NCI-H2107 (cell line): ENCODE measurements at places on chromosomes 7 and 10.

GRCh38 chr7:115533785-115534184 is 496.8 kb downstream of the TFEC start:
- no peak for DNase-seq

DNA sequence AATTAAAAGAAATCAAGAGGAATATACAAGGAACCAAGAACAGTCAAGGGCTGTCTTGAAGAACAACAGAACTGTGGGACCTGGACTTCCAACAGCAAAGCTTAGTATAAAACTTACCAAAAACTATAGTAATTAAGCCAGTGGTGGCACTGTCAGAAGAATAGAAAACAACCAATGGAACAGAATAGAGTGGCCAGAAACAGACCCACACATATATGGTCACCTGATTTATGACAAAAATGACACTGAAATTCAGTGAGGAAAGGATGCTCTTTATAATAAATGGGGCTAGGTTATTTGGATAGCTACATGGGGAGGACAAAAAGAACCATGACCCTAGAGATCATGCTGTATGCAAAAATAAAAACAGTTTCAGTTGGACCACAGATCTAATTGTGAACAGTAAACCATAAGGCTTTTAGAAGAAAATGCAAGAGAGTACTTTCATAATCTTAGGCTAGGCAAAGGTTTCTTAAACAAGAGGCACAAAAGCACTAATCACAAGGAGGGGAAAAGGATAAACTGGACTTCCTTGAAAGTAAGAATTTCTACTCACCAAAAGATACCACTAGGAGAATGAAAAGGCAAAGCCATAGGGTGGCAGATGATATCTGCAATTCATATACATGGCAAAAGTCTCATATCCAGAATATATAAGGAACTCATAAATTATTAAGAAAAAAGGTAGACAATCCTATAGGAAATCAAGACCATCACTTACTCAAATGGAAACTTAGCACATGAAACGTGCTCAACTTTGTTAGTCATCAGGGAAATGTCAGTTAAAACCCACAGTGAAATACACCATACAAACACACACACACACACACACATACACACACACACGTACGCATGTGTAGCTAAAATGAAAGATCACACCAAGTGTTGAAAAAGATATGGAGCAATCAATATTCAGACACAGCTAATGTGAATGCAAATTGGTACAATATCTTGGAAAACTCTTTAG is 20.8 kb downstream of the HYCC1 start:
- no peak for DNase-seq

- DNase-seq, result no peak
These were observed 120.9 kb downstream of the ICA1 start for GRCh38 chr7:8141070-8141469.

- DNase-seq, result no peak
These were observed 314.9 kb upstream of the SEMA3A start for GRCh38 chr7:84509522-84509921.

DNA sequence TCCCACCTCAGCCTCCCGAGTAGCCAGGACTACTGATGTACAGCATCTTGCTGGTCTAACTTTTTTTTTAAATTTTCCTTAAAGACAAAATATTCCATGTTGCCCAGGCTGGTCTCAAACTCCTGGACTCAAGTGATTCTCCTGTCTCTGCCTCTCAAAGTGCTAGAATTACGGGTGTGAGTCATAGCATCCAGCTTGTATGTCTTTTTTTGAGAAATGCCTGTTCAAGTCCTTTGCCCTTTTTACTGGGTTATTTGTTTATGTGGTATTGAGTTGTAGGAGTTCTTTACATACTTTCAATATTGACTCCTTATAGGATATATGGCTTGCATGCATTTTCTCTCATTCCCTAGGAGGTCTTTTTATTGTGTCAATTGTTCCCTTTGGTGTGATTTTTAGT is 486.4 kb downstream of the MAGI2 start:
- no peak for DNase-seq

DNA sequence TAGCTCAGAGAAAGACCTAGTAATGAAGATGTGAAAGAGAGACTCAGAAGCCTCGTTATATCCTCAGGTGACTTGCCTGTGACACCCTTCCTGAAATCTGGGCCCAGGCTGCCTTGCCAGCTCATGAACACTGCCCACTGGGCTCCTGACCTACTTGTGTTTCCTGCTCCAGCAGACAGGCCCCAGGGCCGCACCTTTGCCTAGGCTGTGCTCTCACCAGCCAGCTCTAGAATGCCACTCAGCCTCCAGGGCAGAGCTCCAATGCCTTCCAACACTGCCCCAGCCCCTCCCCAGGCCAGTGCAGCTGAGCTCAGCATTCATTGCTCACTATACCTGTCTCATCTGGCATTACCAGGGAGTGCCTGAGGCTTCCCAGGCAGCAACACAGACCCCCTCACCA is 94.3 kb downstream of the DLG5 start:
- no peak for DNase-seq

- no peak for DNase-seq
These were observed 1.0 kb upstream of the NRP1 start for GRCh38 chr10:33335551-33335800.

- DNase-seq, result no peak
These were observed 42.7 kb upstream of the ITGB8 start for GRCh38 chr7:20288036-20288435.

- DNase-seq, result no peak
These were observed 5.7 kb upstream of the ZNF503 start for GRCh38 chr10:75407224-75407712.

GRCh38 chr7:8937204-8937603 is 503.8 kb downstream of the NXPH1 start:
- no peak for DNase-seq

DNA sequence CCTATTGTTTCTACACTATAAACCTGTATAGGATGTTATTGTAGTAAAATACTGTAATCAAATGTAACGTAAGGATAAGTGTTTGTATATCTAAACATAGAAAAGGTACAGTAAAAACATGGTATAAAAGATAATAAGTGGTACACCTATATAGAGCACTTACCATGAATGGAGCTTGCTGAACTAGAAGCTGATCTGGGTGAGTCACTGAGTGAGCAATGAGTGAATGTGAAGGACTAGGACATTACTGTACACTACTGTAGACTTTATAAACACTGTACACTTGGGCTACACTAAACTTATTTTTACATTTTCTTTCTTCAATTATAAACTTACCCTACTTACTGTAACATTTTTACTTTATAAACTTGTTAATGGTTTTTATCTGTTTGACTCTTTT is 732.9 kb upstream of the LRRN3 start:
- DNase-seq, result no peak

DNA sequence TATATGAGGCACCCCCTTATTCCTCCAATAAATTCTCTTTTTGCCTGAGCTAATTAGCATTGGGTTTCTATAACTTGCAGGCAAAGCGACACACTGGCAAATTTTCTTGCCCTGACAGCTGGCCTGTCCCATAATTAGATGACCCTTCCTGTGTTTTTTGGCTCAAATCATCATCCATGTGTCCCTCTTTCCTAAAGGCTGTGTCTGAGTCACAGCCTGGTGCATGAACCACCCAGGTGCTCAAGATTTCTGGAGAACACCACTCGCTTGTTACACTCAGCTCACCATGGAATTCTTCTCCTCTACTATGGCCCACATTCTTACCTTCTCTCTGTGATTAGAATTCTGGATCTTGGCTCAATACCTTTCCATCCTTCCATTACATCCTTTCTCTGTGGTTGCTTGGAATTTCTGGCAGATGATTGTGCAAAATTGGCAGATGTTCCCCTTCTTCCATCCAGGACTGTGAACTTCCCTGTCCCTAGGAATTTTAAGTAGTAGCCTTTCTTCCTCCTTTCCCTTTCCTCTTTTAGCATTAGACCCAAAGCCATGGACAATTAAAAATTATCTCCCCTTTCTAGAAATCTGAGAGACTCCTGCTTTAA is 116.0 kb upstream of the ANKRD1 start:
- no peak for DNase-seq

DNA sequence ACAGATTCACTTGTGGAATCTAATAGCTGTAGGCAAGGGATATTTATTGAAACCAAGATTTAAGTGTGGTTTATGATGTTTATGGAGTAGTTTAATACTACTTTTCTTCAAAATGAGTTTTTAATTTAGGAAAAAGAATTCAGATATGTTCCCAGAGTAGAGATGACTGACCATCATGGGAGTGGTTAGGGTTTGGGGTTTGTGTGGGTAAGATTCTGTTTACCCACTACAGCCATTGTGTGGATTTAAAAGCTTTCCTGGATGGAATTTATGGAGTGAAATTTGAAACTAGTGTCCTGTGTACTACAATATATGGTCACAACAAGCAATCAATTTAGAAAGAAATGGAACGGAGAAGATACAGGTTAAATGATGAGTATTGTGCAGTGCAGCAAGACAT is 453.5 kb downstream of the AUTS2 start:
- DNase-seq, result no peak

DNA sequence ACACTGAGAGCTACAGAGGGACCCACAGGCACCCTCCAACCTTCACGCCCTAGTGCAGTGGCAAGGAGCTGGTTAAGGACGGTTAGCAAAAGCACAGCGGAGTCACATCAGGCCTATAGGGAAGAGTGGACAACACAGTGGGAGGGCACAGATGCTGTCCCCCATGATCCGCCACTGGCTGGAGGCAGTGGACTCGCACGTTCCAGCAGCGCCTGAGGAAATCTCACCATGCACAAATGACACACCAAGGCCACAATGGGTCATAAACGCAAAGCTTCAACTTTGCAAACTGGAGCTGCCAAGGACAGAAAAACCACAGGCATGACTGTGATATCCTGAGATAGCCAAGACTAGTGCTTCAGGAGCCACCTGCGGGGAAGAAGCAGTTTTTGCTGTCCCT is 58.8 kb downstream of the GRB10 start:
- no peak for DNase-seq

GRCh38 chr7:78179211-78179610 is 380.6 kb downstream of the PHTF2 start:
- DNase-seq, result no peak

GRCh38 chr7:20440472-20441105 is 109.9 kb downstream of the ITGB8 start:
- no peak for DNase-seq

GRCh38 chr7:66211429-66211828 is 6.3 kb downstream of the TPST1 start:
- DNase-seq, result no peak

DNA sequence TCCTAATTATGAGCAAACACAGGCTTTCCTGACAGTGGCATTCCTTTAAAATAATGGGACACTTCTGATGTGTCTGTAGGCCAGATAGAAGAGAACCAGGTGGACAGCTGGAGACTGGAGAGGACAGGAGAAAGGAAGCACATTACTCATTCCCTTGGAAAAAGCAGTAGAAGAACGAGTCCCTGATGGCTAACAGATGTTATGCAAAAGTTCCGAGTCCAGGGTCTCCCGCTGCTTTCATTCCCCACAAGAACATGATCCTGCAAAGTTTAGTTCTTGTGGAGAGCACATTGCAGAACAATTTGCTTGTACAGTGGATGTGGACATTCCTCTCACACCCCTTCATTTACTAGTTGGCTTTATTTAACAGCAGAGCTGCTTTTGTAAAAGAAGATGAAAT is 137.6 kb downstream of the GPAM start:
- DNase-seq, result no peak

GRCh38 chr7:140206616-140207389 is 30.0 kb upstream of the KDM7A start:
- no peak for DNase-seq

GRCh38 chr10:72255977-72256729 is 17.6 kb upstream of the DDIT4 start:
- no peak for DNase-seq
